Activated CD4-positive, alpha-beta memory T cell treated with anti-CD3 and anti-CD28 coated beads, Interleukin-2, amount 10 ng/mL, durations not matched to agents 7 days and 5 days (primary cell): ENCODE measurements at places on chromosomes 5 and 9. TPM values are rescaled to one million over a fixed set of nuclear protein-coding genes. Genes with fewer than 3 reads are reported as not detected.

DNA sequence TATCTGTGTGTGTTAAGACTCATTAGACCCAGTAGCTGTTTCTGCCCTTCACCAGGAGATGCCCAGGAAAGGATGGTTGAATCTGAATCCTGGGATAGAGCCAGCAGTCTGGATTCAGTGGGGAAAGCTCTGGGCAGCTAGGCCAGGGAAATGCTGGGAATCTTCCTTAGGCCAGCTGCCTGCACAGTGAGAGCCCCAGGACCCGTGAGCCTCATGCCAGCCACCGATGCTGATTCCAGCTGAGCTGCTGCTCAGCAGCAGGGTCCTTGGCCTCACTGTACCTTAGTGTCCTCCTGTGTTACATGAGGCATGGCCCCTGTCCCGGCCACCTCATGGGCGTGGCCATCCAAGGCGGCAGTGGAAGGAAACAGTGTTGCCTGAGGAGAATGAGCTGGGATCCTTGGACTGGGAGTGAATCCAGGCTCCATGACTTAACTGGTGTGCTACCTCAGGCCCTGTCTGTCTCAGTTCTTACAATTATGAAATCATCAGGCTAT is 87.1 kb downstream of the AMBP start:
- no peaks in the 10 kb centered on the region for H3K36me3 ChIP-seq
- no peak overlapping the region for H3K4me3 ChIP-seq
- H3K27me3 ChIP-seq: no peaks in the 10 kb centered on the region
- no peaks in the 10 kb centered on the region for H3K4me1 ChIP-seq
- DNase-seq: no peak

DNA sequence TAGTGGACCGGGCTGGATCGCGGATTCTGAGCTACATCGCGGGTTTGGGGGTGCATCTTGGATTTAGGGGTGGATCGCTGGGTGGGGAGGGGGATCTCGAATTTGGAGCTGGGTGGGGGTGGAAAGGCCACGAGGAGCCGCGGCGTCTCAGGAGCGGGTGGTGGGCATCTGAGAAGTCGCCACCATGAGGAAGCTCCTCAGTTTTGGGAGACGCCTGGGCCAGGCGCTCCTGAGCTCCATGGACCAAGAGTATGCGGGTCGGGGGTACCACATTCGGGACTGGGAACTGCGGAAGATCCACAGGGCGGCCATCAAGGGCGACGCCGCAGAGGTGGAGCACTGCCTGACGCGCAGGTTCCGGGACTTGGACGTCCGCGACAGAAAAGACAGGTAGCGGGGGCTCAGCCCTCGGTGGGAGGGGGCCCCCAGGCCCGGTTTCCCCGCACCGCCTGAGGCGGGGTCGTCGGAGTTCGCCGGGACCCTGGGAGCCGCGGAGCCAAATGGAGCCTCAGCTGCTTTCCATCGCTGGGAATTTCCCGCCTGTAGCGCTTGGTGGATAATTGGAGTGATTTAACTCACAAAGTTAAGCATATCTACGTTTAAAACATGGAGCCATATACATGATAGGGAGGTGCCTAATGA is 376 bp downstream of the ANKRD18B start:
- no peaks in the 10 kb centered on the region for H3K36me3 ChIP-seq
- H3K4me1 ChIP-seq: peaks cover 8% of the 10 kb centered on the region
- H3K27ac ChIP-seq: no peak overlapping the region
- DNase-seq: peak; percentile 21

Gene PHF24
- total RNA-seq: not detected

DNA sequence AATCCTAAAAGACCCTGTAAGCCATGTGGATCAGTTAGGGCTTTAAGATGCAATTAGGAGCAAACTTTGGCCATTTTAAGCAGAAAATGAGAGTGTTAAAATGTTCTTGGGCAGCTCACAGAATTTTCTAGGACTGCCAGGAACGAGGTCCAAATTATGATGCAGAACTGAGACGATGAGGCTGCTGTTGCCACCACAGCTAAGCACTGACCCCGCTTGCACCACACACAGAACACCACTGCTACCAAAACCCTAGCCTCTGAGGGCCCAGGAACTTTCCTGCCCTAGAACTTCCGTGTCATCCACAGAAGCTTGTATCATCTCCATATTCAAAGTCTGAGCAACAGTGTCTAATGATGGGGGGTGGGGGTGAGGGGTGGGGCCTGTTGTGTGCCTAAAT is 41.0 kb upstream of the PCSK1 start:
- peaks cover 11% of the 10 kb centered on the region for H3K27me3 ChIP-seq
- H3K4me1 ChIP-seq: no peaks in the 10 kb centered on the region
- DNase-seq: no peak
- H3K4me3 ChIP-seq: no peak overlapping the region
- no peaks in the 10 kb centered on the region for H3K36me3 ChIP-seq

Gene ATOX1
- 64.3 TPM for total RNA-seq

GRCh38 chr9:131917009-131917408 is 162.7 kb downstream of the MED27 start:
- no peak overlapping the region for H3K27ac ChIP-seq
- no peaks in the 10 kb centered on the region for H3K27me3 ChIP-seq
- DNase-seq: no peak
- H3K4me3 ChIP-seq: no peak overlapping the region
- H3K4me1 ChIP-seq: no peaks in the 10 kb centered on the region
- no peaks in the 10 kb centered on the region for H3K36me3 ChIP-seq

DNA sequence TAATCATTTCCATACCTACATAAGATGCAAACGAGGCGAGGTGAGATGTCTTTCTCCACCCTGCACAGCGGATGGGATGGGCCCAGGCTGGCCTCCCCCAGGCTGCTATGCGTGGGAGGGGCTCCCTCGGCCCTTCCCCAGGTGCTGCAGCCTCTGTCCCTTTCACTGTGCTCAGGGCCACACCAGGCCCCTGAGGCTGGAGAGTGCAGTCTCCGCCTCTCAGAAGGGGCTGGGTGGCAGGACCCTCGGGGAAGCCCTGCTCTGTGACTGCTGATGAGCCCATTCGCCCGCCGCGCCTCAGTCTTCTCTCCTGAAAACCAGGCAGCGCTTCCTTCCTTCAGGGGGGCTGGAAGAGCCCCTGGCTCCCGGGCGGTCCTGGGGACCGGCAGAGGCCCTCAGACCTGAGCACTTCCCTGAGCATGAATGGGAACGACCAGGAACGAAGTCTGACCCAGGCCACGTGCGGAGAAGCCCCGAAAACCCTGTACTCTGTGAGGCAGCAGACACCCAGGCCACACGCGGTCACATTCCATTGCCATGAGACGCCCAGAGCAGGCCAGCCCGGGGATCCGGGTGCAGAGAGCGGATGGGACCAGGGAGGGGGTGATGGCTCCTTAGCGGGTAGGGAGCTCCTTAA is 21.9 kb upstream of the NOTCH1 start:
- no peaks in the 10 kb centered on the region for H3K27me3 ChIP-seq
- H3K36me3 ChIP-seq: no peaks in the 10 kb centered on the region

Gene HTR1A
- not detected for total RNA-seq

- no peak overlapping the region for H3K27ac ChIP-seq
- DNase-seq: no peak
- peaks cover 31% of the 10 kb centered on the region for H3K27me3 ChIP-seq
- peaks cover 2% of the 10 kb centered on the region for H3K4me1 ChIP-seq
- H3K36me3 ChIP-seq: no peaks in the 10 kb centered on the region
Measured at GRCh38 chr5:135561266-135561665, 17.5 kb downstream of the CXCL14 start.

GRCh38 chr5:95617057-95617456 is 2.8 kb upstream of the GPR150 start:
- no peak overlapping the region for H3K4me3 ChIP-seq
- peaks cover 20% of the 10 kb centered on the region for H3K36me3 ChIP-seq
- DNase-seq: no peak
- peaks cover 41% of the 10 kb centered on the region for H3K4me1 ChIP-seq

Gene MAMDC2
- 0.05 TPM for total RNA-seq

Gene SLC6A3
- not detected for total RNA-seq

DNA sequence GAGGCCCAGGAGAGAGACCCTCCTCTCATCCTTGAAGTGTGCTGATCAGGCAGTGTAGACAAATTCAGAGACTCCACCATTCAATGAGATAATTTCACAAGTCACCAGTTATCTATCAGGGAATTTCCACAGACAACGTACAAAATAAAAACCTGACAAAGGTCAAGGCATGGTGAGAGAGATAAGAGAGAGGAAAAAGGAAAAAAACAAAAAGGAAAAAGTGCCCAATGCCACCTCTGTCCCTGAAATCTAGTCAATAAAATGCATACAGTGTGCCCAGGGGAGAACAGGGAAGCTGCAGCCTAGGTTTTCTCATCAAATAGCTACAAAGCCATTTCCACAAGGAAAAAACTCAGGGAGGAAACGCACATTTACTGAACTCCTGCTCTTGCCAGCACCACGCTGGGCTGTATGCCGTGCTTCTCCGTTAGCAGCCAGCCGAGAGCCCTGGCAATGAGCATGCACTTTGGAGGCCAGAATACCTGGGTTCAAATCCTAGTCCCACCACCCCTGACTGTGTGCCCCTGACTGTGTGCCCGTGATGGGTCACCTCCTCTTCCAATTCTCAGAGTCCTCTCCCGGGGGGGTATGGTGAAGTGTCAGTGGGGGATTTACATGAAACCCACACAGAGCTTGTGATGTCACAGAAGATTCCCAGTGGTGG is 11.6 kb downstream of the WHRN start:
- H3K27me3 ChIP-seq: peaks cover 16% of the 10 kb centered on the region
- H3K36me3 ChIP-seq: no peaks in the 10 kb centered on the region
- no peak overlapping the region for H3K4me3 ChIP-seq
- DNase-seq: no peak

- no peak overlapping the region for H3K27ac ChIP-seq
- H3K4me3 ChIP-seq: no peak overlapping the region
- H3K4me1 ChIP-seq: no peaks in the 10 kb centered on the region
- no peaks in the 10 kb centered on the region for H3K27me3 ChIP-seq
- DNase-seq: no peak
Measured at GRCh38 chr9:105636331-105636730, 25.9 kb upstream of the TAL2 start.

Gene TSTD2
- 12.2 TPM for total RNA-seq

DNA sequence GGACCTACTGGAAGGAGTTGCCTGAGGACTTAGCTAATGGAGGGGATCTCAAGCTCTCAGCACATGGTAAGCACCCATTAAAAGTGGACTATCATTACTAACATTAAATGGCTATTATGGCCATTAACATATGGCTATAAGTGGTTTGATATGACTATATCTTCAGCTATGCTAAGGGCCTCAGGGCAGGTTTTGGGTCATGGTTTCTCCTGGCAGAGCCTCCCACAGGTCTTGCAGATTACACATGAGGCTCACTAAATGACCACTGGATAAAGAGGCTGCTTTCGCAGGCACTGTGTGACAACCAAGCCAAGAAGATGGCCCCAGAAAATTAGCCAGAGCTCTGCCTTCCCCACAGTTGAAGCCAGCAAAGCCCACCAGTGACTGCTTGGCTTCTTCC is 15.4 kb downstream of the CCNJL start:
- no peak overlapping the region for H3K4me3 ChIP-seq
- no peak overlapping the region for H3K27ac ChIP-seq
- no peaks in the 10 kb centered on the region for H3K4me1 ChIP-seq
- H3K36me3 ChIP-seq: no peaks in the 10 kb centered on the region
- H3K27me3 ChIP-seq: peaks cover 12% of the 10 kb centered on the region

DNA sequence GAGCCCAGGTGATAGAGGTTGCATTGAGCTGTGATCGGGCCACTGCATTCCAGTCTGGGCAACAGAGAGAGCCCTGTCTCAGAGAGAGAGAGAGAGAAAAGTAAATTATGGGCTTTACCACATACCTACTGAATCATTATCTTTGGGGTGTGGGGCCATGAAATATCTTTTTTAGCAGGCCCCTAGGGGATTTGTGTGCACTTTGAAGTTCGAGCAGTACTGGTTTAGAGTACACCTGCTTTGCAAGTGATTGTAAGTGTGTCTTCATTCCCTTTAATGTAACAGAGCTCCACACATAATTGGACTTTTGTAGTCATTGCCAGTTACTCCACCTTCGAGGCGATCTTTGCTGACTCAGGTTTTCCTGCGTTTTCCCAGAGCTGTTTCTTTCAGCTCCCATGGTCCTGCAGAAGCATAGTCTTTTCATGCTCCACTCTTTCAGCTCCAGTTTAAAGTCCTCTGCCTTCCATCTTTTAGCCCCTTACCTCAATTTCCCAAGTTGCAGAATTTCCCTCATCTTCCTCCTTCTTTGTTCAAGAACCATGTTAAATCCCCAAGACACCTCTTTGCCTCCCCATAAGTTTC is 24.0 kb upstream of the FRMPD1 start:
- no peak overlapping the region for H3K27ac ChIP-seq
- H3K27me3 ChIP-seq: peaks cover 6% of the 10 kb centered on the region
- no peaks in the 10 kb centered on the region for H3K36me3 ChIP-seq
- no peak overlapping the region for H3K4me3 ChIP-seq
- no peaks in the 10 kb centered on the region for H3K4me1 ChIP-seq

DNA sequence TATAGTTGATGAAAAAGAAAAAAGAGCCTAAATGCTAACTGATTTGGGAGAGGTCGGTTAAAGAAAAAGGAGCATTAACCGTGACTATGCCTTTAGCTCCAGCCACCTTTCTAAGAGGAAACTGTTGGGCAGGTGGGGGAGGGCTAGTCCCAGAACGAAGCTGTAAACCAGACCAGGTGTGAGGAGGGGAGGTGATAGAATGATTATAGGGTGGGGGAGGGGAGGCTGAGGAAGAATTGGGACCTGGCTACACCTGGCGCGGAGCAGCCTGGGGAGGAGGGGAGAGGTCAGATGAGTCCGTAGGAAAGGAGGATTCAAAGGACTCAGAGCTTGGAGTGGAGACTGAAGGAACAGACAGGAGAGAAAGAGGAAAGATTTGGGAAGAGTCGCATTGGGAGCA is 73.4 kb downstream of the PHAX start:
- H3K4me3 ChIP-seq: no peak overlapping the region
- no peak for DNase-seq
- peaks cover 6% of the 10 kb centered on the region for H3K4me1 ChIP-seq
- H3K27me3 ChIP-seq: no peaks in the 10 kb centered on the region

DNA sequence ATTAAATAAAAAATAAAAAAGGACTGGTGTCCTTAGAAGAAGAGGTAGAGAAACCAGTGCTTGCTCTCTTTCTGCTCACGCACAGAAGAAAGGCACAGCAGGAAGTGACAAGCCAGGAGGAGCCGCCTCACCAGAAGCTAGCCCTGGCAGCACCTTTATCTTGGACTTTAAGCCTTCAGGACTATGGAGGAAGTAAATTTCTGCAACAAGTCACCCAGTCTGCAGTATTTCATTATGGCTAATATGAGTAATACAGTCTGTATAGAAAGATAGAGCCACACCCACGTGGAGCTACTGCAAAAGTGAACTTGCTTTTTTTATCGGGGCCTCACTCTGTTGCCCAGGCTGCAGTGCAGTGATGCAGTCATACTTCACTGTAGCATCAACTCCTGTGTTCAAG is 68.4 kb downstream of the PDZD2 start:
- H3K4me1 ChIP-seq: no peaks in the 10 kb centered on the region
- H3K36me3 ChIP-seq: no peaks in the 10 kb centered on the region
- no peak for DNase-seq
- H3K27ac ChIP-seq: no peak overlapping the region

DNA sequence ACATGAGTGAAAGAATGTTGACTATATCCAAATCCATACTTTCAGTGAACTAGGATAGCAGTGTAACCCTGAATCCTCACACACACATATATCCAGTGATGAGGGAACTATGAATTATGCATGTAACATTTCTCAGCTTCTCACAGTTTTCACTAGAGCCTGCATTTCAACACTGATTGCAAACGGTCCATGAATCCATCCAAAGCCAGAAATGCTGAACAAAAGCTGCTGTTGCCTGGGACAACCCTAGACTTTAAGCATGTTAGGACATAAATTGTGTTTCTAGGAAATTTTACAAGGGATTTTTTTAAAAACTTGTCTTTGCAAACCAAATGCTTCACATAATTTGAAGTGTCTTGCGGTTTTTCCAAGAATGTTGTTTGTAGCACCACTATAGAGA is 2010.0 kb upstream of the WWC1 start:
- H3K27me3 ChIP-seq: no peaks in the 10 kb centered on the region
- no peak for DNase-seq
- no peaks in the 10 kb centered on the region for H3K4me1 ChIP-seq
- H3K36me3 ChIP-seq: no peaks in the 10 kb centered on the region
- H3K4me3 ChIP-seq: no peak overlapping the region
